Karpas-422 (cell line): ENCODE measurements at places on chromosomes 6 and 20. TPM values are rescaled to one million over a fixed set of nuclear protein-coding genes. Genes with fewer than 3 reads are reported as not detected.

Gene BNIP5
- not detected in 2 replicates for total RNA-seq

Gene TSBP1
- total RNA-seq = not detected in 2 replicates

Gene SALL4
- total RNA-seq = 0.07 TPM in 1 of 2 replicates, not detected in the other

Gene ADGRF1
- not detected in 2 replicates for total RNA-seq

Gene HLA-DQB1
- total RNA-seq = 79.1 and 126 TPM in 2 replicates

Gene FILIP1
- 0.15 TPM in 1 of 2 replicates, not detected in the other for total RNA-seq

Gene GSTA2
- total RNA-seq = not detected in 2 replicates

Gene C6orf58
- total RNA-seq = not detected in 2 replicates

Gene BEND6
- not detected in 2 replicates for total RNA-seq

Gene HLA-DMA
- total RNA-seq = 325 and 451 TPM in 2 replicates

Gene LINC00237
- 0.14 TPM in 1 of 2 replicates, not detected in the other for total RNA-seq

Gene BMP5
- total RNA-seq = not detected in 2 replicates

Gene IRF4
- total RNA-seq = not detected in 2 replicates

Gene GRIK2
- total RNA-seq = 0.07 TPM in 2 replicates

Gene SLC24A3
- not detected in 2 replicates for total RNA-seq

Gene MCCD1
- not detected in 2 replicates for total RNA-seq

Gene AVP
- not detected in 2 replicates for total RNA-seq

Gene NUS1
- total RNA-seq = 10.1 and 21.9 TPM in 2 replicates
